Peyer's patch (tissue), 4 donors: ENCODE measurements at places on chromosomes 2 and 18. TPM values are rescaled to one million over a fixed set of nuclear protein-coding genes. Genes with fewer than 3 reads are reported as not detected.

ARHGAP25 gene
- 4.9 TPM for total RNA-seq

CRYGC gene
- total RNA-seq, result not detected

CTAGE1 gene
- not detected for total RNA-seq

SATB2 gene
- 94.9 TPM for total RNA-seq

CCNYL1 gene
- 22.6 TPM for total RNA-seq

LINC00305 gene
- total RNA-seq, result not detected

DNA sequence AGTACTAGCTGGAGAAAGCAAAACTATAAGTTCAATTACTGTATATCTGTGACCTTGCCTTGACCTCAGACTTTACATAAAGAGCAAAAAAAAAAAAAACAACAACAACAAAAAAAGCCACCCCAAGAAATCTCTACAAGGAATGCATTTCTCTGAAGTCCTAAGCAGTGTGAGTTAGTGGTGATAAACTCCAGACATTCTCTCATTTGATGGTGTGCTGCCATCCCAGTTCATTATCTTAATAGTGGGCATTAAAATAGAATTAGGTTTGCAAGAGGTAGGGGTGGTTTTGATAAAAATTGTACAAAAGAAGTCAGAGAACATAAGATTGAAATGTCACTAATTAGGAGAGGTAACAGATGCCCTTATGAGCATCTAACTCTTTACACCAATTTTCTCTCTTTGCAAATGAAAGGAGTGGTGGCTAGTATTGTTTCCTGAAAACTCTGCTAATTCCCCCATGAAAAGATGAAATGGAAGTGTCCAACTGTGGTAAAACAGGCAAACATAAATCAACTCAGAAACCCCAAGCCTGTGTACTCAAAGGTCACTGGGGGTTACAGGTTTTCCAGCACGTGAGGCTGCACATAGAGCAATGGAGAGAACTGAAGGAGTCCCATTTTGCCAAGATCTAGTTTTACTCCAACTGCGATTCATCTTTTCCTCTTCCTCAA is 131.9 kb downstream of the MEIS1 start:
- H3K27ac ChIP-seq, result no peak overlapping the region
- no peak overlapping the region for H3K4me3 ChIP-seq

GRCh38 chr2:11344342-11344955 is at the start of gene ROCK2:
TSS of gene ROCK2 (minus strand) at chr2:11344636. CDS start at chr2:11344136, 500 bp downstream.
- H3K4me1 ChIP-seq, result no peaks in the 10 kb centered on the region
- peak within 1 kb of the TSS; percentile 65 for H3K4me3 ChIP-seq
- H3K27ac ChIP-seq, result peak within 1 kb of the TSS; percentile 95
- peak; percentile 69 for DNase-seq

GRCh38 chr18:8769509-8770095 is 64.2 kb downstream of the MTCL1 start:
- H3K27ac ChIP-seq, result no peak overlapping the region
- DNase-seq, result no peak
- H3K4me3 ChIP-seq, result no peak overlapping the region

GRCh38 chr18:70553936-70554260 is 265.1 kb downstream of the SOCS6 start:
- H3K4me1 ChIP-seq, result no peaks in the 10 kb centered on the region
- H3K36me3 ChIP-seq, result no peaks in the 10 kb centered on the region
- no peak overlapping the region for H3K4me3 ChIP-seq
- H3K27ac ChIP-seq, result no peak overlapping the region
- no peak for DNase-seq
- H3K27me3 ChIP-seq, result no peaks in the 10 kb centered on the region

GRCh38 chr18:43863180-43863579 is 585.9 kb upstream of the SYT4 start:
- no peak for DNase-seq
- H3K36me3 ChIP-seq, result no peaks in the 10 kb centered on the region

GRCh38 chr2:182379241-182379640 is 47.6 kb downstream of the PDE1A start:
- H3K4me3 ChIP-seq, result no peak overlapping the region
- H3K4me1 ChIP-seq, result no peaks in the 10 kb centered on the region
- no peak overlapping the region for H3K27ac ChIP-seq
- H3K36me3 ChIP-seq, result no peaks in the 10 kb centered on the region
- no peak for DNase-seq

- no peak overlapping the region for H3K4me3 ChIP-seq
- H3K4me1 ChIP-seq, result no peaks in the 10 kb centered on the region
- no peaks in the 10 kb centered on the region for H3K27me3 ChIP-seq
- DNase-seq, result no peak
- H3K27ac ChIP-seq, result no peak overlapping the region
Measured at GRCh38 chr2:69453475-69454129, 16.4 kb upstream of the NFU1 start.

DNA sequence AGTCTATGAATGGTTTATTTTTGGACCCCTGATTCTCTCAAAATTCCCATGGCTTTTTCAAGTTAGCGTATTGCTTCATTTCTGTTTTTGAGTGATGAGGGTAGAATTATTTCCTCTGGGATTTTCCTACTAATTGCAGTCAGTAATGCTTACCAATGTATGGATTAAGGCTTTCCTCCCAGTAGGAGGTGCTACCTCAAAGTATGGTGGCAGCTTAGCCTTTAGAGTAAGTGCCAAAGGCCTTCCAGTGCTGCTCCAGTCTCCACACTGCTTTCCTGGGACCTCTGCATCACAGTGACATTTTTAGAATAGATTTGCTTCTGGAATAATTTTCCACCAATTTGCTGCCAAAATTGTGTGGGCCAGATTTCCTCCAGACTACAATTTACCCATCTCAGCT is 16.2 kb upstream of the SSB start:
- H3K4me3 ChIP-seq, result no peak overlapping the region
- no peaks in the 10 kb centered on the region for H3K4me1 ChIP-seq
- H3K36me3 ChIP-seq, result no peaks in the 10 kb centered on the region
- no peak overlapping the region for H3K27ac ChIP-seq

DNA sequence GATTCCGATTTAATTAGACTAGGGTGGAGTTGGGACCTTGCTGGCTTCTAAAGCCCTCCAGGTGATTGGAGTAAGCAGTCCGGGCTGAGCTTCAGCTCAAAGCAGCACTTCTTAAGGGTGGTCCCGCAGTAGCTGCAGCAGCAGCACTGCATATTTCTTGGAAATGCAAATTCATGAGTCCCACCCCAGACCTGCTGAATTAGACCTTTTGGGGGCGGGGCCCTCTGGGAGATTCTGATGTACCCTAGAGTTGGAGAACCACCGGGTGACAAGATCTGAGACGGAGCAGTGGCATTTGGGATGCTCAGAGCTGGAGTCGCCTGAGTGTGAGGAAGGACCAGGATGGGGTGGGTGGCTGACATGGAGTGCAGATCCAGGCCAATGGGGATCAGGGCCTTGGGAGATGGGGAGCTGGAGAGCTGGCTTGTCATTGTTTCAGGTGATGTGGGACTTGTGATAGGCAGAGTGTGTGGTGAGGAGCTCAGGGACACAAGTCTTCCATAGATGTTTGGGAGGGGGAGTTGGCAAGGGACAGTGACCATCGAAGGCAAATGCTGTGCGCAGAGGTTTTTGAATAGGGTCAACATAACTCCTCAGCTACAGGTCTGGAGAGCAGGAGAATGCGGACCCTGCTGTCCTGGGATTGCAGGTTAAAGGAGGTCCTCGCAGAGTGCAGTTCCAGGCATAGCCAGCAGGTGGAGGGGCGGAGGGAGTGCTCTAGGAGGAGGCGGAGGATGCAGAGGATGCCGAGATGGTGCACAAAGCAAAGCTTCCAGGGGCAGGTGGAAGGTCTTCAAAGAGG is 130.9 kb upstream of the RAB12 start:
- no peaks in the 10 kb centered on the region for H3K27me3 ChIP-seq
- no peak overlapping the region for H3K27ac ChIP-seq
- no peaks in the 10 kb centered on the region for H3K36me3 ChIP-seq
- no peaks in the 10 kb centered on the region for H3K4me1 ChIP-seq
- DNase-seq, result peak; percentile 72

DNA sequence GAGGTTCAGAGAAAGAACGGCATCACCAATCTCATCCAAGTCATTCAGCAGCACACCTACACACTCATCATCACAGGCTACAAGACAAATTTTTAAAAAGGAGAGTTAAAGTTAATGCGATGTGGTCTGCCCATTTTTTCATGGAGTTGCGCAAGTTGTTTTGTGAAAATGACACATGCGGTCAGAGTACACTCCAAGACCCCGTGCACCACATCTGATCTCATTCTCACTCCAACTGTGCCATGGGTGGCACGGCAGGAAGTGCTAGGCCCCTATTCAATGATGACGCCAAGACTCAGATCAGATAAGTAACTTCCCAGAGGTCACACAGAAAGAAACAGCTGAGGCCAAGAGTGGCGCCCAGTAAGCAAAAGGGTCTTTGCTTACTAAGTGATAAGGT is 119.8 kb downstream of the LAMA1 start:
- DNase-seq, result no peak
- H3K27me3 ChIP-seq, result no peaks in the 10 kb centered on the region
- no peak overlapping the region for H3K4me3 ChIP-seq
- H3K4me1 ChIP-seq, result no peaks in the 10 kb centered on the region
- H3K36me3 ChIP-seq, result no peaks in the 10 kb centered on the region

- no peak overlapping the region for H3K4me3 ChIP-seq
- no peaks in the 10 kb centered on the region for H3K4me1 ChIP-seq
- no peak overlapping the region for H3K27ac ChIP-seq
- no peaks in the 10 kb centered on the region for H3K27me3 ChIP-seq
- H3K36me3 ChIP-seq, result no peaks in the 10 kb centered on the region
Measured at GRCh38 chr2:180246268-180246667, 239.2 kb upstream of the CWC22 start.

- no peaks in the 10 kb centered on the region for H3K4me1 ChIP-seq
- H3K36me3 ChIP-seq, result peaks cover 30% of the 10 kb centered on the region
- no peaks in the 10 kb centered on the region for H3K27me3 ChIP-seq
- H3K4me3 ChIP-seq, result no peak overlapping the region
- H3K27ac ChIP-seq, result no peak overlapping the region
Measured at GRCh38 chr2:232576995-232577394, 26.5 kb downstream of the EIF4E2 start.

DNA sequence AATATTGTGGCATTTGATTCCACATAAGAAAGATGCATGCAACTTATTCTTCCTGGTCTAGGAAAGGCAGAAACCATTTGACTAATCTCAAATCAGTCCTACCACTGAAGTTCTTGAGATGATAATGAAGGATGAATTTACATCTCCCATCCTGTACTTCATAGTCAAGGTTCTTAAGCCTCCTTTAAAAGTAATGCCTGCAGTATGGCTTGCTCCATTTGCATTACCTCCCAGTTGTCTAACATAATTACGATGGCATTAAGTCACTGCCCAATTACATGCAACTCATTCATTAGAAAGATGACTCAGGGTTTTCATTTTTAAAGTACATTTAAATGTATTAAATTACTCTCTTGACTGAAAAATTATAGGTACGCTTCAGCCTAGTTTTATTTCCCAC is 32.2 kb downstream of the THADA start:
- no peaks in the 10 kb centered on the region for H3K27me3 ChIP-seq
- H3K36me3 ChIP-seq, result no peaks in the 10 kb centered on the region

DNA sequence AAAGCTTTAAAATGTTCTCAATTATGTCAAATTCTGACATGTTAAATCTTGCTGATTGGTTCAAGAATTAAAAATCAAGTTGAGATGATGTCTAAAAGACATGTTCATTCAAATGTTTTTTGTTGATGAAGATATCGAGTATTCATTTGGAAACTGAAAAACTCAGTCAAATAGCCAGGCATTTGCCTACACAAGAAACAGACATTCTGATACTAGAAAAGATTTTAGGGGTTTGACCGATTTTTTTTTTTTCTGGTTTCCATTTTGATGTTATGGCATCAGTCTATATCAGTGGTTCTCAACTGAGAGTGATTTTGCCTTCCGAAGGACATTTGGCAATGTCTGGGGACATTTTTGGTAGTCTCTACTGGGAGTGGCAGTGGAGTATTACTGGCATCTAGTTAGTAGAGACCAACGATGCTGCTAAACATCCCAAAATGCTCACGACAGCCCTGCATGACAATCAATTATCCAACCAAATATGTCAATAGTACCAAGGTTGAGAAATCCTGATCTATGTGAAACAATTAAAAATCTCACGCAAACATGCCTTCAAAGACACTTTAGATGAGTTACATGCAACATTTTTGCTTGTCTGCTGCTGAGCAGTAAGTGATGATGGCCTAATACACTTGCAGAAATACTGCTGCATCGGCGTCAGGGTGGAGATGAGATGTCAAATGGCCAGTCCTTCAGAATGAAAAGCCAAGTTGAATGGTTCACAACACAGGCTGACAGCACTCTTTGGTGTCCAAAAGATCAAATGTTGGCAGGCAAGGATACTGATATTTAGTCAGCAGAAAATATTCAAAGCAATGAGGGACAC is 12.5 kb downstream of the RASGRP3 start:
- no peaks in the 10 kb centered on the region for H3K36me3 ChIP-seq
- H3K4me1 ChIP-seq, result no peaks in the 10 kb centered on the region
- H3K27ac ChIP-seq, result no peak overlapping the region
- no peaks in the 10 kb centered on the region for H3K27me3 ChIP-seq

- H3K36me3 ChIP-seq, result no peaks in the 10 kb centered on the region
- no peak for DNase-seq
- peak overlapping the region; percentile 39 for H3K4me3 ChIP-seq
- no peaks in the 10 kb centered on the region for H3K27me3 ChIP-seq
Measured at GRCh38 chr2:120346667-120347358, 877 bp downstream of the INHBB start.

- H3K36me3 ChIP-seq, result no peaks in the 10 kb centered on the region
- H3K4me3 ChIP-seq, result no peak overlapping the region
- no peak for DNase-seq
Measured at GRCh38 chr2:136362676-136363390, 244.9 kb upstream of the CXCR4 start.

DNA sequence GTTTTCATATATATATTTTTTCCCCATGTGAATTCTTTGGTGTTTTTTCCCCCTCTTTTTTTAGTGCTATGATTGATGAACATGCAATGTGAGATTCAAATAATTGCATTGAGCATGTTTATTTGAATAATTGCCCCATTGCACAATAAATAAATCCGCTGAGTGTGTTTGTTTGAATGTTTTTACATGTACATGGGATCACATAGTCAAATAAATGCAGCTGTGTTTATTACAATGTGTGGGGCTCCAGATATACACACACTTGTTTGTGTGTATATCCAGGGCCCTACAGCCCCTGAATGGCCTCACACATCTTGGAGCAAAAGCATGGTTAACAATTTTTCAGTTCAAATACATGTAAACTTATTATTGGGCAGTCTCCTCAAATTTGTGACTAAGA is 134.5 kb downstream of the ZEB2 start:
- no peaks in the 10 kb centered on the region for H3K4me1 ChIP-seq
- no peak for DNase-seq
- no peaks in the 10 kb centered on the region for H3K36me3 ChIP-seq
- H3K27ac ChIP-seq, result no peak overlapping the region
- no peak overlapping the region for H3K4me3 ChIP-seq

- no peaks in the 10 kb centered on the region for H3K4me1 ChIP-seq
- no peak overlapping the region for H3K4me3 ChIP-seq
- H3K27ac ChIP-seq, result peak overlapping the region; percentile 12
- H3K36me3 ChIP-seq, result no peaks in the 10 kb centered on the region
- no peaks in the 10 kb centered on the region for H3K27me3 ChIP-seq
Measured at GRCh38 chr18:3508576-3509549, 58.9 kb downstream of the TGIF1 start.

DNA sequence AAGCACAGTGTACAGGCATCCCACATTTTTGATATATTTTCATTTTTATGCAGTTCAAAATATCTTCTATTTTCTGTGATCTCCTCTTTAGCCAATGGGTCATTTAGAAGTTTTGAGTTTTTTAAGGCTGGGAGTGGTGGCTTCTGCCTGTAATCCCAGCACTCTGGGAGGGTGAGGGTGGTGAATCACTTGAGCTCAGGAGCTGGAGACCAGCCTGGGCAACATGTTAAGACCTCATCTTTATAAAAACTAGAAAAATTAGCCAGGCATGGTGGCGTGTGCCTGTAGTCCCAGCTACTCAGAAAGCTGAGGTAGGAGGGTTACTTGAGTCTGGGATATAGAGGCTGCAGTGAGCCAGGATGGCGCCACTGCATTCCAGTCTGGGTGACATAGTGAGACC is 17.8 kb downstream of the UBR3 start:
- no peak overlapping the region for H3K4me3 ChIP-seq
- no peak overlapping the region for H3K27ac ChIP-seq
- DNase-seq, result no peak
- H3K36me3 ChIP-seq, result no peaks in the 10 kb centered on the region
- no peaks in the 10 kb centered on the region for H3K4me1 ChIP-seq
